ENCODE measurements at places on chromosomes 5 and 9.

- DNase-seq, result no peak
These were observed 102.6 kb downstream of the CAAP1 start for GRCh38 chr9:26789959-26790358.

- no peak for DNase-seq
These were observed 215.3 kb downstream of the MLLT3 start for GRCh38 chr9:20407013-20407412.

DNA sequence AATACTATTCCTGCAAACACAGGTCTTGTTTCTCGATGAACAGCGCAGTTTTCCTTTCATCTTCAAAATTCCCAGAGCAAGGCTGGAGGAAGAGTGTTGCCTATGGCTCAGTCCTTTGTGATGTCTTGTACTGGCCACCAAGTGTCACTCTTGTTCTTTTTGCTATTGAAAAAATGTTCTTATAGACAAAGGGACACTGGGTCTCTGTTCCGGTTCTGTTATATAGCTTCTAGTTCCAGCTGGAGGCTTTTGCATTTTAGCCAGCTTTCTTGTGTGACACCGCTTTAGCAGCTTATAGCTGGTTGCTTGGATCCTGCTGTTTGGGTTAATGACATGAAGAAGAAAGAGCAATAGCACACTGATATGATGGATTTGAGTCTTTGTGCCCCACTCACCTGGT is 343.7 kb upstream of the KCNN2 start:
- DNase-seq, result no peak

- no peak for DNase-seq
These were observed 112.9 kb upstream of the FER start for GRCh38 chr5:108634617-108635288.

DNA sequence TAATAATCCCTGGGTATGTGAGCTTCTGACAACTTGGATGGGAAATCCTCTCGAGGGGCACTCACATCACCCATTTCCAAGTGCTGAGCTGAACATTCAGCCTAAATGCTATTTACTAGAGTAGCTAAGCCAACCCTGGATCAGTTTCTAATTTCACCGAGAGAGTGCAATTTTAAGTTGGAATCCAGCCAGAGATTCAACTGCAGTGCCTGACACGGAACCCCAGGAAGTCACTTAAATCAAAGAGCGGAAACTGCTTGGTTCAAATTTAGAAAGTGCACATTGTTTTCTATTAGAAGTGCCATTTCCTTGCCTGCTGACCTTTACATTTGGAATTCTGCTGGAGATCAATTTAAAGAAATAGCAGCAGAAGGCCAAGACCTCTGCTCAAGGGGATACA is 8.8 kb downstream of the SPRY4 start:
- DNase-seq, result no peak

GRCh38 chr5:6302684-6303083 is 75.7 kb downstream of the MED10 start:
- DNase-seq, result no peak

- no peak for DNase-seq
These were observed 72.6 kb upstream of the CPEB4 start for GRCh38 chr5:173815571-173815970.

GRCh38 chr9:88828018-88828417 is 163.2 kb upstream of the S1PR3 start:
- no peak for DNase-seq

- DNase-seq, result no peak
These were observed 83.9 kb downstream of the NR2F1-AS1 start for GRCh38 chr5:93497096-93497495.

DNA sequence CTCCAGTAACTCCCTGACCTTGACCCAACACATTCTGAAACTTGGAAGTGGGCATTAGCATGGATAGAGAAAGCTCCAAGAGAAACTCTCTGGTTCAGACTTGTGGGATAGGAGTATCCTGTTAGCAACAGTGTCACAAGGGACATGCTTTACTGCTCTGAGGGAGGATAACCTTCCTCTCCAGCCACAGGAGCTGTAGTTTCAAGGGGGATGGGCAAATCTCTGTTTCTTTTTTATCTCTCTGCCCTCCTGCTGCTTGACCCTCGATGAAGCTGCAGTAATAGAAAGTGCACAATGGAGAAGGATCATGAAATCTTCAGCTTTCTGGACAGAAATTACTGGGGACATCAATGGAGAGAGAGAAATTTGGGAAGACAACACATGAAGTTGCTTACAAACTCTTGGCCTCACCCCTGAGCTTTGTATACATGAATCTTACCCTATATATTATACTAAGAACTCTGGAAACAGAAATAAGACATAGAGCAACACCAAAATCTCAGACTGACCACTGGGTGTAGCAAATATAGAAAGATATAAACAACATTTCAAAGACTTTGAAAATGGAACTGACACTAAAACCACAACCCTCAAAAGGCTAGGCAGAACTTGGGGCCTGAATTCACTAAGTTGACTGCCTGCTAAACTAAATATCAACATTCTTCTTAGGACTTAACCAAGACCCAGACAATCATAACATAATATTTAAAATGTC is 471.0 kb upstream of the MEF2C start:
- DNase-seq, result no peak

GRCh38 chr9:85401998-85402397 is 339.8 kb downstream of the AGTPBP1 start:
- no peak for DNase-seq

GRCh38 chr5:79464695-79465332 is 49.1 kb downstream of the HOMER1 start:
- DNase-seq, result no peak

DNA sequence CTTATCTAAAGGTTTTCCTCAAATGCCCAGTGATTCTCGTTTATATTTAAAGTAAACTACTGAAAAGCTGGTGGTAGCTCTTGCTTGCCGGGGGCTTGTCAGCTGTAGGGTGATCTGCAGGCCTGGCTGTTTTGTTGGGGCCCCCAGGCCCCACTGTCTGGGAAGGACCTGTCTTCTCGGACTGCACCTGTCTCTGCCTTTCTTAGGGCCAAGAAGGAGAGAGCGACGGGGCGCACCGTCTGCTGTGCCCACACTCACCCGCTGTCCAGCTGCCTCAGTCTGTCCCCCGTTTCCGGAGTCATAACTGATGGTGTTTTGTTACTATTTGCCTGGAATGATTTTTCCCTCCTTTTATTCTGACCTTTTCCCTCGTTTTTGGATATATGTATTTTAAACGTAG is 94.1 kb upstream of the CACNA1B start:
- no peak for DNase-seq

- no peak for DNase-seq
These were observed 24.7 kb downstream of the NXNL2 start for GRCh38 chr9:88559661-88560060.

- DNase-seq, result no peak
These were observed 115.4 kb upstream of the SLC44A1 start for GRCh38 chr9:105128908-105129600.

DNA sequence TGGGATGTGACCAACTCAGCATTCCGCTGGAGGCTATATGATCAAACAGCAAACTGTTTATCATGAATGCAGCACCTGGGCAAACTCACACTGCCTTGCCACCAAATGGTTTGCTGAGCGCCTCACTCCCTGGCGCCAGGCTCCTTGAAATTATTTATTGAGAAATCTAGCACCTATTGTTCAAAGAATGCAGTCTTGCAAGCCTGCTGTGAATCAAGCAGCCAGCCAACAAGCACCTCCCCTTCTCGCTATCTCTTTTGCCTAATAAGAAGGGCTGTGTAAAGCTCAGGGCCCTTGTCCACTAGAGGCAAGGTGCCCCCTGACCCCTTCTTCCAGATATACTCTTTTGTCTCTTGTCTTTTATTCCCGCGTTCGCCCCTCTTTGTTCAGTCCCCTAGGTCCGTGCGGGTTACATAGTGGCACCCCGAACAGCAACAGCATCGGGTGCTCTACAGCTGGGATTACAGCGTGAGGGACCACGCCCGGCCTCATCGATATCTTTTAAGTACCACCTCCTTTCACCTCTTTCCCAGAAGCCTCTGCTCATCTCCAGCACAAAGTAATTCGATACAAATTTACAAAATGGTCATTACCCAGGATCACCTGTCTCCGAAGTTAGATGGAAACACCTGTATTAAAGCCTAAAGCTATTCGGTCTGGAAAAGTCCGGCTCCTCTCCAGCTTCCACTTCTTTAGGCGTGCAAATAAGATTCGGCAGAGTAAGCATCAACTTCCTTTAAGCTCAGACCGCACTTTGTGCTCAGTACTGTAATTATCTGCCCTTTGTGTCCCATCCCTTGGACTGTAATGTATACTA is 896 bp downstream of the RIGI start:
- DNase-seq, result peak; percentile 8

- no peak for DNase-seq
These were observed 1076.5 kb upstream of the ARRDC3 start for GRCh38 chr5:92459654-92460053.

- DNase-seq, result no peak
These were observed 48.1 kb downstream of the ITGA2 start for GRCh38 chr5:53037141-53037859.

GRCh38 chr5:8686707-8687106 is 817.8 kb downstream of the MTRR start:
- DNase-seq, result no peak

DNA sequence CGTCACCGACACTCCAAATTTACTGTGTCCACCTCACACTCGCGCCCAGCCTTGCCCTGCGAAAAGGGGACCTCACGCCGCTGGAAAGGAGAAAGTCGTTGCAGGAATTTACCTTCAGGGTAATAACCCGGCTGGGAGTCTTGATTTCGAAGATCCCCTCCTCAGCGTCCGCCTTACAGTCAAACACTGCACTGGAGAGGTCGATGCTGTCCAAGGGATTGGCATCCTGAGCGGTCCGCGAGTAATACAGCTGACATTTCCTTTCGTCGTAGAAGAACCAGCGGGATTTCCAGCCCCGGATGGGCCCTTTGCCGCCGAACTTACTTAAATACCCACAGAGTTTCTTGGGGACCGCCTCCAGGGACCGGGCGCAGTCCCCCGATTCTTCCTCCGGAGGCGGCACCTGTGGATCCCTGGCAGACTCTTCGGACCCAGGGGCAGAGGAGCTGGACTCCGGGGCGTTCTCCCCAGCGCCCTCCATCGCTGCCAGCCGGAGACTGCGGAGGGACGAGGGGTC is 330 bp downstream of the TBC1D2 start:
- no peak for DNase-seq

DNA sequence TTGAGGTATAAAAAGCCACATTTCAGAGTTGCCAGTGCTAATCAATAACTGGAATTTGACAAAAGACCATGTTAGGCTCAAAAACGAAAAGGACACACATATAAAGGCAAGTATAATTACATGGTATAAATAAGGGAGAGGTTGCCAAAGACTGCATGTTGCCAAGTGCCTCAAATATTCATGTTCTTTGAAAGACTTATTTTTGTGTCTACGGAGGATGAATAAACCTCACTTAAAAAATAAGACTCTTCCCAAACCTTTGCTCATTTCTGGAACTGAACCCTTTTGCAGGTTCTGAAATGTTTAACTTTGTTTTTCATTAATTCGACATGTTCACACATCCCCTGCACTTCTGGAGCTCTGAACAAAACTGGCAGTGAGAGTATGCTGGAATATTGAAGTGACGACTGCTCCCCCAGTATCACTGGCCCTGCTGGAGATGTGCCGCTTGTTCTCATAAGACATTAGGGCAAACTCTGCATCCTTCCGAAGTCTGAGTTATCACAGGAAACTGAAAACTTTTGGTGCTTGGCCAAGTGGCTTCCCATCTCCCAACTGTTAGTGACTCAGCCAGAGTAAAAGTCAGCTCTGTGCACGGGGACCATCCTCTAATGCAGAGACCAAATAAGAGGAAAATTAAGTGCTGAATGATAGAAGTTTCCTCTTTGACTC is 336.8 kb downstream of the GLIS3 start:
- no peak for DNase-seq

DNA sequence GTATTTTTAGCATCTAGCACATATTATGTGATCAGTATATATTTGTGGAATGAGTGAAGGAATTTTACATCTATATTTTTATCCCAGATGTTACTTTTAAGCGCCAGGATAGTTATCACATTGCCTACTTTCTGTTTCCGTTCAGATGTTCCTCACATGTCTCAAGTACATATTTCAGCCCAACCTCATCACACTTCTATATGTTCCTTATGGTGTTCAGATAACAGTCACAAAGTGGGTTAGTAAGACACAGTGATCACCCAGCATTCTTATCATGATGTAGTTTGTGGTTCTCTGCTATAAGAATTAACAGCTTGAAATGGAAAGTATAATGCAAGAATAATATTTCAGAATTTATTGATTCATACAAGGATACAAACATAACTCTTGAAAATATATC is 170.0 kb upstream of the RASA1 start:
- DNase-seq, result no peak

DNA sequence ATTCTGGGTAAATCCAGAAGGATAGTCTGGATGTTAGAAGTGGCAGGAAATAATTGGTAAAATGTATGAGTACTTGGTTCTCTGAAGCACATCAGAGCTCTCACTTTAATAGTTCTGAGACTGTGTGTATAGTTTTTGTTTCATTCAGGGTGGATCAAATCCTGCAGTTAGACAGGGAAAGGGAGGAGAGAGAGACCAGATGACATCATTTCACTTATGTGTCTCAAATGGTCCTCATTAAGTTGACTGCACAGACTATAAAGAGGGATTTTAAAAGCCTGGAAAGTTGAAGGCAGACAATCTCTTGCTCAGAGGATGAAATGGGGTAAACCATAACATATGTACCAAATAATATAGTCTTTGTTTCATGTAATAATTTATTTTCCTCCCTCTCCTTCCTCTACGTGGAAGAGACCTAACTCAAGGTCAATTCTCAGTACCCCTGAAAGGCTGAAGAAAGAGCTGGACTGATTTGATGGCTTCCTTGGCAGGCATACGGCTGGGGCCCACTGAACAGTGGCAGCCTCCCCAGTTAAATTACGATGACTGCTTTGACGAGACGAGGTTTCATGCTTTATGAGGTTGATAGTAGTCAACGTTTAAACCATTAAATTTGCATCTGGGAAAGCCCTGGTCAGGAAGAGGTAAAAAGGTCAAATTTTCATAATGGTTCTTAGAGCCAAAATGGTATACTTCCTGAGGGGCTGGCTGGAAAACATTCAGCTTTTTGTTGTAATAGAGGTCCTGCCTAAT is 395.1 kb upstream of the RPS23 start:
- no peak for DNase-seq

DNA sequence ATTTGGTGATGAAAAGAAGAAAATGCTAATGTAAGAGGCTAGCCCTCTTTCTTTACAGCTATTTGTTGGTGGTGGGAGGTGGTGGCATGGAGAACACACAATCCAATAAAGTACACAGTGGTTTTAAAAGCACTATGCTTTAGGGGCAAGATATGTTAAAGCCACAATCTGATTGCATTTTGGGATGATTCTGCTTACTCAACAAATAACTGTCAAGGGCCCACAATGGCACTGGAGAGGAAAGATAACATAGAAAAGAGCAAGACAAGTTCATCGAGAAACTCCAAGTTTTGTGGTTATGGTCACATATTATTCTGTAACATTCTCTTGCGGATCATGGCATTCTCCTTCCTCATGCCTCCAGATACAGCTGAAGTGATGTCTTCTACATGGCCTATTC is 38.8 kb downstream of the OTP start:
- no peak for DNase-seq

- DNase-seq, result no peak
These were observed 28.3 kb upstream of the CRB2 start for GRCh38 chr9:123327697-123328100.

- no peak for DNase-seq
These were observed 273.0 kb downstream of the ELAVL2 start for GRCh38 chr9:23552876-23553601.

Data from stimulated activated CD4-positive, alpha-beta T cell treated with anti-CD3 and anti-CD28 coated beads, Interleukin-1b, Interleukin-23, amount 100 ng/mL, for 48 hours (primary cell).